Astrocyte (in vitro differentiated cells and primary cell): ENCODE measurements at places on chromosomes 2 and 18. TPM values are rescaled to one million over a fixed set of nuclear protein-coding genes. Genes with fewer than 3 reads are reported as not detected.

DNA sequence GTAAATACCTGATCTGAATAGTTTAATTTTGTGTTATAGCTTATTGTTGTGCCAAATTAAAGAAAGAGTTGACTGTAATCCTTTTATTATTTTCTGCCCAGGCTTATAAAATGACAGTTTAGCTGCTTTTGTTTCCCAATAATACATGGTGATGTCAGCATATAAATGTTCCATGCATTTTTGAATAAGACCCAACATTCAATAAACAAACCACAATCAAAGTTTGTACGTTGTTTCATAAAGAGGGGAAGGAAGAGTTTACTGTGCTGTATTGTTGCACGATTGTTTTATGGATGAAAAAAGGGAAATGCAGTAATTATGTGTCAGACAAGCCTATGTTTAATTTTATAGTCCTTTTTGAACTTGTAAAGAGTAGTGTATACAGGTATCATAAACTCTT is 177.2 kb upstream of the SCN7A start:
- DNase-seq, result peak; percentile 39

Gene CYP27C1
- total RNA-seq, result 4.4 and 5.7 TPM in 2 replicates

Gene CLEC4F
- not detected in 2 replicates for total RNA-seq

Gene XDH
- 1.9 and 2.2 TPM in 2 replicates for total RNA-seq

- DNase-seq, result no peak
Measured at GRCh38 chr2:220320326-220320725, 692.9 kb downstream of the SLC4A3 start.

DNA sequence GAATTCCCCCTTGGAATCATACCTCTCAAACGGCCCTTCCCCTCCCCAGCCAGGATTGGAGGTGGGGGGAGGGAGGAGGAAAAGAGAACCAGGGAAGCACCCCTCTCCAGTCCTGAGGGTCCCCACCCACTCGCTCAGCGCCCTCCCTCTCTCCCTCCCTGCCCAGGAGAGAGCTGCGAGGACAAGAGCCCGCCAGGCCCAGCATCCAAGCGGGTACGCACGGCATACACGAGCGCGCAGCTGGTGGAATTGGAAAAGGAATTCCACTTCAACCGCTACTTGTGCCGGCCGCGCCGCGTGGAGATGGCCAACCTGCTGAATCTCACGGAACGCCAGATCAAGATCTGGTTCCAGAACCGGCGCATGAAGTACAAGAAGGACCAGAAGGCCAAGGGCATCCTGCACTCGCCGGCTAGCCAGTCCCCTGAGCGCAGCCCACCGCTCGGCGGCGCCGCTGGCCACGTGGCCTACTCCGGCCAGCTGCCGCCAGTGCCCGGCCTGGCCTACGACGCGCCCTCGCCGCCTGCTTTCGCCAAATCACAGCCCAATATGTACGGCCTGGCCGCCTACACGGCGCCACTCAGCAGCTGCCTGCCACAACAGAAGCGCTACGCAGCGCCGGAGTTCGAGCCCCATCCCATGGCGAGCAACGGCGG is 14.4 kb downstream of the HOXD3 start:
- peak; percentile 58 for DNase-seq

Gene BUB1
- total RNA-seq, result 4.8 and 8.0 TPM in 2 replicates

DNA sequence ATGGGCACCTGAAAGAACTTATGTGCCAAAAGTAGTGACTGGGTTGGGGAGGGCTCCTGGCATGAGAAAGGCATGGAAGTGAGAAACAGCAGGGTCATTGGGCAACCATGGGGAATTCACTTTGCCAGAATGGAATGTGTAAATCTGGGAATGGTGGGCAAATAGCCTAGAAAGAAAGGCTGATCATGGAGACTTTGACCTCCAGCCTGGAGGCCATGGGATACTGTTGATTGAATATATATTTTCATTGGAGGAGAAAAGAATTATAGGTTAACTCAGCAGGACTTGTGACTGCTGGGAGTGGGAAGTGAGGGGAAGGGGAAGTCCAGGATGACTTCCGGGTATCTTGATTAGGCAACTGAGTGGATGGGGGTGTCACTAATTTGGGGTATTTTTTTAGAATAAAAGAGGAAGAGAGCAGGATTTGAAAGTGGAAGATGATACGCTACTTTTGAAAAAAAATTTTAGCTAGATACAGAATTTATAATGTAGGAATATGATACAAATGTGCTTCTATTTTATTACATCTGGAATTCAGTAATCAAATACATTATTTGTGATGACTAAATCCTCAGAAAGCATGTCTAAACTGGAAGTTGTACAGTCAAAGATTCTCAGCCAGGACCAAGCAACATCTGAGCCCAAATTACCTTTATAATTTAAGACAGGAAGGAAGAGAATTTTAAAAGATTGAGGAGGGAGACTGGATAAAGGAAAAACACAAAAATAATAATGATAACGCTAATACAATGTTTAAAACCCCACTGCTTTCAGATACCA is 116.2 kb downstream of the GATA6 start:
- DNase-seq, result no peak

- DNase-seq, result no peak
Measured at GRCh38 chr2:50408936-50409335, 623.0 kb downstream of the NRXN1 start.

Gene BMP10
- not detected in 2 replicates for total RNA-seq

DNA sequence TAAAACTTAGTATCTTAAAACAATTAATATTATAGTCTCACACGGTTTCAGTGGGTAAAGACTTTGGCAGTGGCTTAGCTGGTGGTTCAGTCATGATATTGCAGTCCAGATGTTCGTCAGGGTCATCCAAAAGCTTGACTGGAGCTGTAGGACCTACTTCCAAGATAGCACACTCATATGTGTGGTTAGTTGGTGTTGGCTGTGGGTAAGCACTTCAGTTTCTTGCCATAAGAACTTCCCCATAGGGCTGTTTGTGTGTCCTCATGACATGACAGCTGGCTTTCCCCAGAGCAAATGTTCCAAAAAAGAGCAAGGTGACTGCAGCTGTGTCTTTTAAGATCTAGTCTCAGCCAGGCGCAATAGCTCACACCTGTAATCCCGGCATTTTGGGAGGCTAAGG is 48.5 kb upstream of the EPC2 start:
- no peak for DNase-seq

DNA sequence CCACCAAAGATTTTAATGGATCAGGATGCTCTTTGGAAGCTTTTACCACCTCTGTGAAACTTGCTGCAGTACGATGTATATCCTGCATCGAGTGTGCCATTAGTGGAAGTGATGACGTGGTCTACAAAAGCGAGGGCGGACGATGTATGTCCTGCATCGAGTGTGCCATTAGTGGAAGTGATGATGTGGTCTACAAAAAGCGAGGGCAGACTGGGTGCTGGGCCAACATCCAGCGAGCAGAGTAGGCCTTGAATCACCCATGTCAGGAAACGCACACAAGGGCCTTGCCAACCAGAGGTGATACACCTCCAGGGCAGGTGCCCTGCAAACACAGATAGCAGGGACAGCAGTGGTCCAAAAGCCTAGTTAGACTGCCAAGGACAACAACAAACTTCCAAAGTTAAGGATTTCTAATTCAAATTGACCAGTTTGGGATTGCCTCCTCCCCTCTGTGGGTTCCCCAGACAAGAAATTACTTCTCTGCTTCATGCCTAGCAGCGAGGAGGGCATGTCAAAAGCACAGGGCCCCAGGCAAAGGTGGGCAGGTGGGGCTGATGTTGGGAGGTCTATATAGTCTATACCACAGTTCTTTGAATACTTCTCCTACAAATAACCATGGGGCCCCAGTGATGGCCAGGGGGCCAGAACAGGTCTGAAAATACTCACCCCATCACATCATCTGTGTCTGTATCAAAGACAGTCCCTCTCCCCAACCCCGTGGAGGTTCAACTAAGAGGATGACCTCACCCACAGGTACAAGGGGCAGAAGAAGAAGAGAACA is 70.2 kb downstream of the ADD2 start:
- DNase-seq, result no peak

GRCh38 chr2:163802284-163802683 is 66.5 kb upstream of the FIGN start:
- no peak for DNase-seq

DNA sequence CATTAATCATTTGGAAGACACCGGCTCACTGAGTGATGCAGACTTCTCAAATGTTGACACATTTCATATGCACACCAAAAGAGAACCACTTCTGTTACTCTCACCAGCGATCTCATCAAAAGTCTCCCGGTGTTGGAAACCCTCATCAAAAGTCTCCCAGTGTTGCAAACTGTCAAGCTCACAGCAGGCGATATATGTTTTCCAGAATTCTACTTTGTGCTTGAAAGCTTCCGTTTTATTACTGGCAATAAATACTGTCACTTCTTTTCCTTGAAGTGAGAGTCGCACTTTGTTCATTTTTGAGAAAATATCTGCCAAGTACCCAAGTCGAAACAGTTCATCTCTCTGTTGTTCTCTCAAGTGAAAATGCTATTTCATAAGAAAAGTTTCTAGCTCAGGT is 20.5 kb downstream of the MLPH start:
- DNase-seq, result no peak

Gene ATP6V1C2
- total RNA-seq, result 0.14 TPM in 1 of 2 replicates, not detected in the other

Gene OSR1
- total RNA-seq, result 0.31 and 1.0 TPM in 2 replicates

Gene PCARE
- total RNA-seq, result not detected in 2 replicates

DNA sequence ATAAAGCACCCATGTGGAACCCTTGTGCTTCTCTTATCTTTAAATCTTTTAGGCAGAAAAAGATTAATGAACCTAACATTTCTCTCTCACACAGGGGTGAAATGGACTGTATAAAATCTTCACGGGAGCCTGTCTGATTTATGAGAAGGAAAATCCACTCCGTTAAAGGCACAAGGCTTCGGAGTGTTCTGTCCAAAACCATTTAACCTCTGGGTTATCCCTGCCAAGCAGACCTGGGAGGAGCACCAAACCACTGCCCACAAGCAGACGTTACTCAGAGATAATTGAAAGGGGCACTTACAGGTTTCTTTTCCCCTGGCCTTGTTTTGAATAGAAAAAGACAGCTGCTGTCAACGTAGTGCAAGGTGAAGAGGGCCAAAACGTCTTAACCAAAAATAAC is 184.4 kb upstream of the DOK6 start:
- peak; percentile 31 for DNase-seq

Gene EMILIN1
- 0.95 and 1.2 TPM in 2 replicates for total RNA-seq

DNA sequence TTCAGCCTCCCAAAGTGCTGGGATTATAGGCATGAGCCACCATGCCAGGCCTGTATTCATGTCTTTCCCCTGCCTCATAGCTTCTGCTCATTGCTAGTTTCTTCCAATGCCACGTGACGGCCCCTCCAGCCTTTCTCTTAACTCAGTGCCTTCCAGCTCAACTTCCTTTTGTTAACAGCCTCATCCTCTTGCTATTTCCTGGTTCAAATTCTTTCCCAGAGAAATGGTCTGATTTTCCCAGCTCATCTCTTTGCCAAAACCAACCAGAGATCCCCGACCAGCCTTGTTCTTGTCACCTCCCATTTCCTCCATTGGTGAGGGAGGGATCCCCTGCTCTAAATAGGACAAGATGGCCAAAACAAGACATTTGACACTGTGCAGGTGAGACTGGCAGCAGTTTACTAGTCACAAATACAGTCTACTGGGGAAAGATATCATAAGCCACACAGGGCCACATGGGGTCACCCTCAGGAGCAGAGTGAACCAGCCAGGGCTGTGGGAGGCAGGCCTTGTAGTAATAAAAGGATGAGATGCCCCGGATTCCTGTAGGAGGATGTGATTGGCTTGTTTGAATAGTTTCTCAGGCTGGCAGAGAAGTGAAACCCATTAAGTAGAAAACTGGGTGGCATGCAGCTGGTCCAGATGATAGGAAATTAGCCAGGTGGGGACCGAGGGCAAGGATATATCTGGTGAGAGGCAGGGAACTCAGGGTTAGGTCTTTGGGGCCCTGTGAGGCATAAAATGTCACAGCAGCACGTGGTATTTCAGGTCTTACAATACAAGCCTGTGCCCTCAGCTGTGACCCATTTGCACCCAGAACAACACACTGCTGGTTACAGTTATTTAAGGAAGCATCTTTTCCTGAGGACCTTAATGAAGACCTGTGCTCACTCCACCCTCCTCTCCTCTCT is 6.4 kb downstream of the CD207 start:
- peak; percentile 12 for DNase-seq

- DNase-seq, result no peak
Measured at GRCh38 chr2:238369591-238370040, 49.3 kb downstream of the TRAF3IP1 start.

GRCh38 chr2:219125886-219126270 is 34.7 kb downstream of the NHEJ1 start:
- DNase-seq, result peak; percentile 14

GRCh38 chr18:22033085-22033484 is 136.3 kb upstream of the GATA6 start:
- DNase-seq, result no peak

DNA sequence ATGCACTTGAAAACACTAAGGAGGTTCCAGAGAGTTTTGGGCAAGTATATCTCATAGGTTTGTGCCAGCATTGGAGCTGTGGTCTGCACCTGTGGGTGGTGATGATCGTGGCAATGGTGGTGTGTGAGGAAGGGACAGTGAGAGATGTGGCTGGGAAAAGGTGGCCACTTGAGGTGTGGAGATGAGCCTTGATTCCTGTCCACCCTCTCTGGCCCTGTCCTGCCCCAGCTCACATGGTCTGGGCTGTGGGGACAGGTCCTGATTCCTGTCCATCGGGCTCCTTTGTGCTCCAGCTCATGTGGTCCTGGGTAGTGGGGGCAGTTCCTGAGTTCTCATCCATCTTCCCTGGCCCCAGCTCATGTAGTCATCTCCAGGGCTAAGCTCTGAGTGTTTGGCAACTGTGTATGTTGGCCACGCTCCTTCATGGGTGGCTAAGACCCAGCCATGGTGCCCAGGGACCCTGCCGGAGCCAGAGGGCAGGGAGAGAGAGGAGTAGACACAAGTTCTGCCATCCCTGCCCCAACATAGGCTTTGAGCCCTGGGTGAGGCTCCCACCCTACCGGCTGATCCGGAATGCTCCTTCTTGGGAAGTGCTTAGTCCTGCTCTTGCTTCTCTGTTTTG is 294.4 kb upstream of the HDAC4 start:
- no peak for DNase-seq

Gene RAB27B
- 0.91 and 1.1 TPM in 2 replicates for total RNA-seq

DNA sequence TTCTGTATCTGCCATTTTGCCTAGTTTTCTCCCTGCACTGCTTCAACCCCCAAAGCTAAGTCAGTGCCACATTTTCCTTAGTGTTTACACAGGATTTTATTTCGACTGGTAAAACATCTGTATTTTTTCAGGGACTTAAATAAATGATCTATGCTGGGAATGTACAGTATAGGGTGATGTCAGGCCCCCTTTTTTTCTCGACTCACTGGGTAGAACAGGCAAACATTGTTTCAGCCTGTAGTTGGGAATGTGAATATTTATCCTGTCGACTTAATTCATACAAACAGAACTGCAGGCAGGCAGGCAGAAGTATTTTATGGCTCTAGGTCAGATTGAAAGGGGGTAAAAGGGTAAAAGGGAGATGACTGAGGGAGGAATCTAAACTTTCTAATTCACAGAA is 123.5 kb upstream of the ZFP36L2 start:
- DNase-seq, result no peak

- no peak for DNase-seq
Measured at GRCh38 chr2:20675701-20676352, 8.9 kb downstream of the GDF7 start.

DNA sequence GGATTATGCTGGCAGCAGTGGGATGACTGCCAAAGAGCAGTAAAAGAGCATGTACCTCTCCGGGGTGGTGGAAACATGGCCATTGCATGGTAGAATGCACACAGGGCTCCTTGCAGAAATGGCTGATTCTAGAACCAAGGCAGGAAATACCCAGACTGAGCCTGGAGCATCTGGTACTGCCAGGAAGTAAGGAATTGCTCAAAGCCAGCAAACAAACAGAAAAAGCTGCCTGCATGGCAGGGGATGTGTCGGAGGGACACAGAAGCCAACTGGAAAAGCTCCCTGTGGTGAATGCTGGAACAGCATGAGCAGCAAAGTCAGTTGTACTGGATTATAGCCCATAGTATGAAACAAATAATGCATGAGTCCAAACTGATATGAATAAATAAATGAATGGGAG is 78.0 kb upstream of the NFATC1 start:
- DNase-seq, result no peak

- no peak for DNase-seq
Measured at GRCh38 chr2:42254186-42254895, 85.2 kb downstream of the EML4 start.
